Neural progenitor cell (in vitro differentiated cells): ENCODE measurements at places on chromosomes 7 and 10.

GRCh38 chr10:72122221-72122620 lies 33.9 kb upstream of the SPOCK2 start:
- no peak for DNase-seq

DNA sequence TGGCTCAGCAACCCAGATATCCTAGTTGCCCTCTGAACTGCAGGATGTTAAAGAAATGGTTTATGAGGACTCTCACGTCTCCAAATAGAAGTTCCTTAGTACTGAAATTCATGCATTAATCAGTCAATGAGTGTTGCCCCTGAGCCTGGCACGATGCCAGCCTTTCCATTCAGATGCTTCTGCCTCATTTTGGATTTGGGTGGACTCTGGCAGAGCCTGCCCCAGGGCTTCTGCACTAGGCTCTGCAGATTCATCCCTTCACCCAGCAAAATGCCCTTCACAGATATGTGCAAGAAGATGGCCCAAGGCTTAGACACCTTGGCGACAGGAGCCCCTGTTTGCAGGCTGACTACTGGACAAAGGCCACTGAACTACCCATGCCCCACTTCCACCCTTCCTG lies 747.8 kb downstream of the GRID1 start:
- no peak for DNase-seq

- no peak for DNase-seq
Observed at GRCh38 chr7:92754919-92755581, 81.3 kb downstream of the CDK6 start.

DNA sequence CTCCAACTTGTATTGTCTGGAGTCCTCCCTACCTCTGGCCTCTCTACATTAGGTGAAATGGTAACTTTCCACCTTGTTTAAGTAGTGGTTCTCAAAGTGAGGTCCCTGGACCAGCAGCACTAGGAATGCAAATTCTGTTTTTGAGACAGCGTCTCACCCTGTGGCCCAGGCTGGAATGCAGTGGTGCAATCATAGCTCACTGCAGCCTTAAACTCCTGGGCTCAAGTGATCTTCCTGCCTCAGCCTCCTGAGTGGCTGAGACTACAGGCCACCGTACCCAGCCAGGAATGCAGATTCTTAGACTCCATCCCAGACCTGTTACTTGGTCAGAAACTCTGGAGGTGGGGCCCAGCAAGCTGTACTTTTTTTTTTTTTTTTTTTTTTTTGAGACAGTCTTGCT lies 6.8 kb upstream of the TBL2 start:
- no peak for DNase-seq

DNA sequence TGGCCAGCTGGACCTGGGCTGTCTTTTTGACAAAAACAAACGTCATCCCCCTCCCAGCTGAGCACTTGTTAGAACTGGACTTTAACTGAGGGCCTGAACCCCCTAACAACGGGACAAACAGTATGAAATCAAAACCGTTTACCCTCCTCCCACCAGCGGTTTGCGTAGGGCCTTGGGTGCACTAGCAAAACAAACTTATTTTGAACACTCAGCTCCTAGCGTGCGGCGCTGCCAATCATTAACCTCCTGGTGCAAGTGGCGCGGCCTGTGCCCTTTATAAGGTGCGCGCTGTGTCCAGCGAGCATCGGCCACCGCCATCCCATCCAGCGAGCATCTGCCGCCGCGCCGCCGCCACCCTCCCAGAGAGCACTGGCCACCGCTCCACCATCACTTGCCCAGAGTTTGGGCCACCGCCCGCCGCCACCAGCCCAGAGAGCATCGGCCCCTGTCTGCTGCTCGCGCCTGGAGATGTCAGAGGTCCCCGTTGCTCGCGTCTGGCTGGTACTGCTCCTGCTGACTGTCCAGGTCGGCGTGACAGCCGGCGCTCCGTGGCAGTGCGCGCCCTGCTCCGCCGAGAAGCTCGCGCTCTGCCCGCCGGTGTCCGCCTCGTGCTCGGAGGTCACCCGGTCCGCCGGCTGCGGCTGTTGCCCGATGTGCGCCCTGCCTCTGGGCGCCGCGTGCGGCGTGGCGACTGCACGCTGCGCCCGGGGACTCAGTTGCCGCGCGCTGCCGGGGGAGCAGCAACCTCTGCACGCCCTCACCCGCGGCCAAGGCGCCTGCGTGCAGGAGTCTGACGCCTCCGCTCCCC lies at the start of gene IGFBP1:
IGFBP1 (plus strand) TSS at position 304 of the 808 bp plus-strand sequence; CDS start at position 469, 165 bp downstream.
- peak; percentile 52 for DNase-seq
